ENCODE measurements at places on chromosomes 13 and 19. TPM values are rescaled to one million over a fixed set of nuclear protein-coding genes. Genes with fewer than 3 reads are reported as not detected.

DNA sequence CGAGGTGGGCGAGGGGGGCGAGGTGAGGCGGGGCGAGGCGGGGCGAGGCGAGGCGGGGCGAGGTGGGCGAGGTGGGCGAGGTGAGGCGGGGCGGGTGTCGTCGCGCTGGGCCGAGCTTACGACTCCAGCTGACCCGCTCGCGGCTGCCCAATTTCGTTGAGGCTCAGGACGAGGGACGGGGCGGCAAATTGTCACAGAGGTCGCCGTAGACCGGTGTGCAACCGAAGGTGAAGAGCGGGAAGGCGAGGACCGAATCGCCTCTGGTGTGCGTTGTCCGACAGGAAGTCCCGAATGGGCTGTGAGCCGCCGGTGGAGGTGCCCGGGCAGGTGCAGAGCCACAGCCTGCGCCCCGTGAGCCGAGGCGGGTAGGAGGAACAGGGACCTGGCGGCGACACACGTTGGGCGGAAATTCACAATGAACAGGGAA, at the start of gene LACC1:
LACC1 (plus strand) TSS at position 150 of the 427 bp plus-strand sequence. CDS start 1,082 bp downstream, outside the sequence.
- H3K36me3 ChIP-seq: peaks cover 2% of the 10 kb centered on the region
- H3K27ac ChIP-seq: peak within 1 kb of the TSS; percentile 82
- DNase-seq: no peak
- H3K4me1 ChIP-seq: peaks cover 22% of the 10 kb centered on the region

- peaks cover 23% of the 10 kb centered on the region for H3K27me3 ChIP-seq
- no peak for DNase-seq
- H3K27ac ChIP-seq: no peak overlapping the region
- peaks cover 4% of the 10 kb centered on the region for H3K4me1 ChIP-seq
Measured at GRCh38 chr13:48741377-48741776, 87.6 kb downstream of the CYSLTR2 start.

- peak overlapping the region; percentile 92 for H3K4me3 ChIP-seq
- H3K27ac ChIP-seq: peak overlapping the region; percentile 98
- H3K4me1 ChIP-seq: peaks cover 57% of the 10 kb centered on the region
- peak; percentile 87 for DNase-seq
Measured at GRCh38 chr19:35346193-35347052, 1.3 kb upstream of the FFAR1 start.

DNA sequence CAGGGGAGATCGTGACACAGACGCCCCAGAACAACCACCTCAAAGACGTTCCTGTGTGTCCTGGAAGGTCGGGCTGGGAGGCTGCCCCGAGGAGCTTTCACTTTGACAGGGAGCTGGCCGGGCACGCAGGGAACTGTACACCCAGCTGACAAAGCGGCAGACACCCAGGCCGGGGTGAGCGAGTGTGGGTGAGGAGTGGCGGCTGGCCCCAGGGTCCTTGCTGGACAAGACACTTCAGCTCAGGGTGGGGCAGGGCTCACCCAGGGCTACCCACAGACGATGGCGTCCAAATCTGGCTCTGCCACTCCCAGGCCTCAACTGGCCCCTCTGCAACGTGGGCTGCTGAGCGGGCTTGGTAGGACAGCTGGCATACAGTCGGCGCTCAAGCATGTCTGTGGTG, 2.0 kb downstream of the FGF22 start:
- no peak overlapping the region for H3K4me3 ChIP-seq
- peaks cover 6% of the 10 kb centered on the region for H3K27me3 ChIP-seq
- DNase-seq: no peak
- peaks cover 3% of the 10 kb centered on the region for H3K36me3 ChIP-seq

ZNF490 gene
- 12.8 TPM for total RNA-seq

GRCh38 chr13:23673354-23673753, 103.1 kb downstream of the TNFRSF19 start:
- no peak overlapping the region for H3K4me3 ChIP-seq
- H3K27me3 ChIP-seq: peaks cover 12% of the 10 kb centered on the region
- H3K27ac ChIP-seq: no peak overlapping the region
- no peaks in the 10 kb centered on the region for H3K36me3 ChIP-seq
- DNase-seq: no peak
- peaks cover 13% of the 10 kb centered on the region for H3K4me1 ChIP-seq

DNA sequence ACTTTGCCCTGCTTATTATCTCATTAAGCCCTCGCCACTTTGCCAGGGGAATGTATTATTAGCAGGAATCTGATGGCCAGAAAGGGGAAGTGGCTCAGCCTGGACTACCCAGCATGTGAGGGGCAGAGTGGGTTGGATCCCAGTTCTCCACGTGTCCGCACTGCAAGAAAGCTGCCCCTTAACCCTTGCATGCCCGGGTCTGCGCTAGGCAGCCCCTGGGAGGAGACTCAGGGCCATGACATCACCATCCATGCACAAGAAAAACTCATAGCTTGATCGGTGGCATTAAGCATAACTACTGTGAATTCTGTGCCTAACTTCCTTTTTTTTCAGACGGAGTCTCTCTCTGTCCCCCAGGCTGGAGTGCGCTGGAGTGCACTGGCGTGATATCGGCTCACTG, 8.9 kb downstream of the CACNG8 start:
- H3K27ac ChIP-seq: no peak overlapping the region
- no peak overlapping the region for H3K4me3 ChIP-seq

DNA sequence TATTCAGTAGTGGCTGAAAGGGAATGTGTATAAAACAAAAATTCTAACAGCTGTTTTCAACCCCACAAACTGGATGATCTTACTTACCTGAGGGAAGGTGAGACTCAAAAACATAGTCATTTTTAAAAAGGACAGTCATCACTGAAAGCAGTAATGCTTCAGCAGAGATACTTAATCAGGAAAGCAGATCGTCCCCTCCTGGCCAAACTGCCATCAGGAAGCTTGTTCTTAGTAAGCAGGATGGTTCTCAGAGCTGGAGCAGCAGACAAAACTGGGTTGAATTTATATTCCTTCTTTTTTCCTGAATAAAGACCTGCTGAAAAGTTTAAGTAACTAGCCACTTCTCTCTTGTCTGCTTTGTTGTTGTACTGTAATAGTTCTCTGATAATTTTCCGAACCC, 1156.5 kb downstream of the OLFM4 start:
- no peaks in the 10 kb centered on the region for H3K36me3 ChIP-seq
- H3K27ac ChIP-seq: no peak overlapping the region
- no peak for DNase-seq

DNA sequence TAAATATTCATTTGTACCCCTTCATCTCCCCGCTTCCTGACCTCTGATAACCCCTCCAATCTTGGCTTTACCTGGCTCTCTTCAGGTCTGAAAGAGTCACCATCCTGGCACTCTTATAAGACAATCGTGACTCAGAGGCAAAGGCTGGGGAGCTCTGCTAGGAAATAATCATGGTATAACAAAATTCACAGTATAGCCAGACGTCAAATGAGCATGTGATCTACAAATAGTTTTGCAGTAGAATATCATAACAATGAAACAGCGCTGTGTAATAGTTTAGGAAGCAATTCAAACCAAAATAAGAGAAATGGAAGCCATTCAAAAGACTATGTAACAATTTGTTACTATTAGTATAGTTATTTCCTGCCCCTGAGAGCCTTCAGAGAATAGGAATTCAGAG, 34.2 kb downstream of the RXFP2 start:
- no peaks in the 10 kb centered on the region for H3K4me1 ChIP-seq
- no peak overlapping the region for H3K4me3 ChIP-seq
- no peaks in the 10 kb centered on the region for H3K36me3 ChIP-seq
- peak overlapping the region; percentile 3 for H3K27ac ChIP-seq
- no peaks in the 10 kb centered on the region for H3K27me3 ChIP-seq

DNA sequence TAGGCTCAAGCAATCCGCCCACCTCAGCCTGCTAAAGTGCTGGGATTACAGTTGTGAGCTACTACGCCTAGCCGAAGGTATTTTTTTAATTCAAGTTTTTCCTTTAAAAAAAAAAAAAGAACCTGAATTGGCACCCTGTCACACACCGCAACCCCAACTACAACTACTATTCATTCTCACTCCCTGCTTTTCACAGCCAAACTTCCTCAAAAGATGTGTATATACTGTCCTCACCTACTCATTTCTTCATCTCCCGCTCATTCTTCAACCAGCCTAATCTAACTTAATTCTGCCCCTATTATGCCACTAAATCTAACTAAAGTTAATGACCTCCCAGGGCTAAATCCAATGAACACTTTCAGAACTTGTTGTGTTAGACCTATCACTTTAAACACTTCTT, 12.7 kb upstream of the WBP4 start:
- DNase-seq: no peak
- no peaks in the 10 kb centered on the region for H3K27me3 ChIP-seq
- no peak overlapping the region for H3K4me3 ChIP-seq
- H3K4me1 ChIP-seq: peaks cover 38% of the 10 kb centered on the region
- H3K36me3 ChIP-seq: peaks cover 30% of the 10 kb centered on the region
- H3K27ac ChIP-seq: peak overlapping the region; percentile 1

GRCh38 chr19:40424637-40425449, 949 bp downstream of the SERTAD1 start:
- no peaks in the 10 kb centered on the region for H3K27me3 ChIP-seq
- peaks cover 6% of the 10 kb centered on the region for H3K36me3 ChIP-seq
- peak overlapping the region; percentile 99 for H3K27ac ChIP-seq
- peak overlapping the region; percentile 86 for H3K4me3 ChIP-seq
- peaks cover 35% of the 10 kb centered on the region for H3K4me1 ChIP-seq

DNA sequence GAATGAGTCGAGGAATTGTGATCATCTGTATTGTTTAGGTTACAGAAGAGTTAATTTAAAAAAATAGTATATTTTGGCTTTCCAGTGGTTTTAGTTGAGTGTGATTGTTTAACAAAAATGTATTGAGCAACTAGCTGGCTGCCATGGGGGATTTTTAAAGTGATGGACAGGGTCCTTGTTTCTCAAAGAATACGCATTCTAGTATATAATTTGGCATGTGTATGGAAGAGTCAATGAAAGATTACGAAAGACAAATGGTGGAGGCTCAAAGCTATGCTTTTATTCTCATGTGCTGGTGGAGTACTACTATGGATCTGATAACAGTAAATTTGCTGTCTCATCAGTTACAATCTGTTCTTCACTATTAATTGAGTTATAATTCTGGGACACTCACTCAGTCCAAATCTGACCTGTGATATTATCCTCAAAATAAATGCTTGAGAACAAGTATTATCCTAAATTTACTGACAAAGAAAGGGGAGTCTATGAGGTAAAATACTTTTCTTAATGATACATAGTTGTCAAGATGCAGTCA, 240.0 kb downstream of the GPC6 start:
- H3K4me1 ChIP-seq: no peaks in the 10 kb centered on the region
- H3K27ac ChIP-seq: no peak overlapping the region
- H3K4me3 ChIP-seq: no peak overlapping the region
- no peaks in the 10 kb centered on the region for H3K36me3 ChIP-seq
- no peaks in the 10 kb centered on the region for H3K27me3 ChIP-seq

GRCh38 chr19:4768934-4769777, 22.4 kb upstream of the FEM1A start:
- no peak overlapping the region for H3K27ac ChIP-seq
- peaks cover 6% of the 10 kb centered on the region for H3K4me1 ChIP-seq
- no peaks in the 10 kb centered on the region for H3K36me3 ChIP-seq
- DNase-seq: peak; percentile 85
- H3K27me3 ChIP-seq: peaks cover 20% of the 10 kb centered on the region

- DNase-seq: no peak
- no peaks in the 10 kb centered on the region for H3K27me3 ChIP-seq
- H3K4me1 ChIP-seq: no peaks in the 10 kb centered on the region
- peaks cover 2% of the 10 kb centered on the region for H3K36me3 ChIP-seq
Measured at GRCh38 chr13:70237131-70237530, 128.9 kb upstream of the KLHL1 start.

NUMBL gene
- 18.6 TPM for total RNA-seq

GRCh38 chr13:43924549-43925245, 45.0 kb downstream of the LACC1 start:
- DNase-seq: no peak
- peaks cover 11% of the 10 kb centered on the region for H3K27me3 ChIP-seq
- no peaks in the 10 kb centered on the region for H3K4me1 ChIP-seq
- no peak overlapping the region for H3K4me3 ChIP-seq
- H3K36me3 ChIP-seq: no peaks in the 10 kb centered on the region

- H3K36me3 ChIP-seq: no peaks in the 10 kb centered on the region
- H3K4me1 ChIP-seq: no peaks in the 10 kb centered on the region
- no peak overlapping the region for H3K27ac ChIP-seq
- peaks cover 33% of the 10 kb centered on the region for H3K27me3 ChIP-seq
- H3K4me3 ChIP-seq: no peak overlapping the region
Measured at GRCh38 chr13:23992781-23993679, 95.7 kb upstream of the C1QTNF9B start.

DNA sequence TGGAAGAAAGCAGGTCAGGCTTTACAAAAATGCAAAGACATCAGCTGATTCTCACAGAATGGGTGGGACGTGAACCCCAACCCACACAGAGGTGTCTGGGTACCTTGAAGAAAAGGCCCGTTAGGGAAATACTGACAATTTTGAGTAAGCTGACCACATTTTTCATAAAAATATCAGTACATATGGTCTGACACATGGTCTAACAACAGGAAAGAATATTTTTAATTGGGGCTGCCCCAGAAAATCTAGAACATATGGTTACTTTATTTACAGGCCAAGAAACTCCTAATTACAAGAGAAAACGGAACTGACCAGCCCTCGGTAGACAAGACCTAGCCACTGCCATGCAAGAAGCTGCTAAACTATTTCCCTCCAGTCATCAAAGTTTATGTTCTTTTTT, 48.7 kb upstream of the ITM2B start:
- H3K36me3 ChIP-seq: no peaks in the 10 kb centered on the region
- peak overlapping the region; percentile 2 for H3K4me3 ChIP-seq
- no peak for DNase-seq
- peaks cover 51% of the 10 kb centered on the region for H3K4me1 ChIP-seq
- H3K27ac ChIP-seq: peak overlapping the region; percentile 13
- H3K27me3 ChIP-seq: no peaks in the 10 kb centered on the region

DNA sequence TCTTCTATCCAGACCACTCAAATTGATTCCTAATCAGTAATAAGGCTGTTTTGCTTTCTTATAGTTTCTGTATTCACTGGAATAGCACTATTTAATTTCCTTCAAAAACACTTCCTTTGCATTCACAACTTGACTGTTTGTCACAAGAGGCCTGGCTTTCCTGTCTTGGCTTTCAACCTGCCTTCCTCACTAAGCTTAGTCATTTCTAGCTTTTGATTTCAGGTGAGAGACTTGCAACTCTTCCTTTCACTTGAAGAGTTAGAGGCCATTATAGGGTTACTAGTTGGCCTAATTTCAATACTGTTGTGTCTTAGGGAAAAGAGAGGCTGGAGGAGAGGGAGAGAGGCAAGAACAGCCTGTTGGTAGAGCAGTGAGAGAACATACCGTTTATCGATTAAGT, 47.0 kb downstream of the SACS start:
- peak overlapping the region; percentile 3 for H3K4me3 ChIP-seq
- peaks cover 25% of the 10 kb centered on the region for H3K27me3 ChIP-seq
- no peak for DNase-seq
- peaks cover 2% of the 10 kb centered on the region for H3K36me3 ChIP-seq
- H3K4me1 ChIP-seq: peaks cover 41% of the 10 kb centered on the region

ZNF865 gene
- total RNA-seq: 12.9 TPM

GRCh38 chr19:46629546-46630025, 4.7 kb upstream of the PTGIR start:
- no peak overlapping the region for H3K27ac ChIP-seq
- H3K4me1 ChIP-seq: peaks cover 31% of the 10 kb centered on the region
- DNase-seq: no peak
- H3K4me3 ChIP-seq: no peak overlapping the region
- H3K27me3 ChIP-seq: no peaks in the 10 kb centered on the region

DNA sequence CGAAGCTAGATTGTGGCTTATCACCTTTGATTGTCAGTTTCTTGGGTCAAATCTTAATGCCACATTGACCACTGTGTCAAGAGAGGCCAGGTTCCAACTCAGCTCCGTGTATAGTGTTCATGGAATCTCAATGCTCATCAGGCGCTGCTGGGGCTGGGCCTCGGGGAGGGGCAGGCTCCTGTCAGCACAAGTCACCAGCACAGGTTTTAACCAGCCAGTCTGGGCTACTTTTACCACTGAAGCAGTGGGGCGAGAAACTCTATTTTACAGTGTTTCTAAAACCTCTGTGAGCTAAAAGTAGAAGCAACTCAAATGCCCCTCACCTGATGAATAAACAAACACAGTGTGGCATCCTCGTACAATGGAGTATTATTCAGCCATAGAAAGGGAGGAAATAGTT, 118.7 kb upstream of the GJB6 start:
- H3K27ac ChIP-seq: no peak overlapping the region
- no peak for DNase-seq
- no peaks in the 10 kb centered on the region for H3K27me3 ChIP-seq
